Gastrocnemius medialis (tissue), 4 donors: ENCODE measurements at places on chromosomes 11 and 22. TPM values are rescaled to one million over a fixed set of nuclear protein-coding genes. Genes with fewer than 3 reads are reported as not detected.
A peak's percentile ranks its signal among the peaks of the same experiment; 100 is the strongest.

DNA sequence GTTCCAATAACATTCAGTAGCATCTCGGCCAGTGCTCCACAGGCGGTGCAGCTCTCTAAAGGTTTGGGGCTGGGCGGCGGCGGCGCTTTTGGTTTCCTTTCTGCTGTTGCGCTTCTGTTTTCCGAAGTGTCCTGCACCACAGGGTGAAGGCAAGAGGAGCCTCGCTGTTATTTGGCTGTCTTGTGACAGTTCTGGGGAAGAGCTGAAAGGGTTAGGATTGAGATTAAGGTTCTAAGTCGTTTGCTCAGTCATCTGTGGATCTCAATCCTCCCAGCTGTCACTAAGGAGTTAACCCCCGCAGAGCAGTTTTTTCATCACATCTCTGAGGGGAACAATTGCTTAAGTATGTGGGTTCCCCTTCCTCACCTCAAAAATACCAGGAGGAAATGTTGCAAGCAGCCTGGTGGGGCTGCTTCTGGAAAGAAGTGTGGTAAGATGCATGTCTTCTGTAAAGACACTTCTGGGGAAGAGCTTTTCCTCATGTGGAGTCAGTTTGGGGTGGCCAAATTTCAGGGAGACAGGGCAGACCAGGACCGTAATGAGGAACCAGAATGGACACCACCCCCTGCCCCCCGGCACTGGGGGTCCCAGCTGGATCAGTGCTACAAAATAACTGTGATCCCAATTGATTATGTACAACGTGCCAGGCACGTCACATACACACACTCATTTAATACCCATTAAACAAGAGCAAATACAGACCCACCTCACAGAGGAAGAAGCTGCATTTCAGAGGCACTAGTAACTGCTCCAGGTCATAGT is 14.2 kb downstream of the TMEM121B start:
- H3K4me1 ChIP-seq, result no peaks in the 10 kb centered on the region
- H3K36me3 ChIP-seq, result no peaks in the 10 kb centered on the region
- H3K4me3 ChIP-seq, result no peak overlapping the region
- H3K27ac ChIP-seq, result no peak overlapping the region
- no peaks in the 10 kb centered on the region for H3K27me3 ChIP-seq
- DNase-seq, result no peak

DNA sequence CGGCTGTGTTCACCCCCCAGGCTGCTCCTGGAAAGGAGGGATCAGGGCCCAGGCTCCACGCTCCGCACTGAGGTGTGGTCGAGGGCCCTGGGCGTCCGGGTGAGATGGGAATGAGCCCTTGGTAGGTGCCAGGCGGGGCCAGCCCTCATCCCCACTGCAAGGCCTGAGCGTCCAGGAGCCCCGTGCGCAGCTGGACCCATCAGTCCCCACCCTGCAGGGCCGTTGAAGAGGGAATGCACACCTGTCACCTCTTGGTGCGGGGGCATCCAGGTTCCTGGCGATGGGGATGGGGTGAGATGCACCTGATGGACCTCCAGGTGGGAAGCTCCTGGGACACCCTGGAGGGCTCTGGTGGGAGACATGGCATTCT is 72.2 kb downstream of the KCNQ1 start:
- peak; percentile 4 for DNase-seq
- no peak overlapping the region for H3K27ac ChIP-seq
- H3K36me3 ChIP-seq, result no peaks in the 10 kb centered on the region

DNA sequence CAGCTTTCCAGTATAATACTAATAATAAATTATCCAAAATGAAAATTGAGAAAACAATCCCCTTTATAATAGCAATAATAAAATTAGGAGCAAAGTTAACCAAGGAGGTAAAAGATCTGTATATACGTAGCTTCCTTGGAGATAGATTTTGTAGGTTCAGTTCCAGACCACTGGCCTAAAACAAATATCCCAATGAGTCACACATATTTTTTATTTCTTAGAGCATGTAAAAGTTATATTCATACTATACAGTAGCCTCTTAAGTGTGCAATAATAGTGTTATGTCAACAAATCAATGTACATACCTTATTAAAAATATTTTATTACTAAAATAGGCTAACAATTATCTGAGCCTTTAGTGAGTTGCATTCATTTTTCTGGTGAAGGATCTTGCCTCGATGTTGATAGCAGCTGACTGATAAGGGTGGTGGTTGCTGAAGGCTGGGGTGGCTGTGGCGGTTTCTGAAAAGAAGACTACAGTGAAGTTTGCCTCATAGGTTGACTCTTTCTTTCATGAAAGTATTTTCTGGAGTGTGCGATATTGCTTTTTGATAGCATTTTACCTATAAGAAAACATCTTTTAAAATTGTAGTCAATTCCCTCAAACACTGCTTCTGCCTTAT is 178.5 kb downstream of the ARHGAP42 start:
- no peak for DNase-seq
- no peaks in the 10 kb centered on the region for H3K4me1 ChIP-seq
- H3K27ac ChIP-seq, result no peak overlapping the region
- H3K27me3 ChIP-seq, result no peaks in the 10 kb centered on the region
- H3K36me3 ChIP-seq, result no peaks in the 10 kb centered on the region
- H3K4me3 ChIP-seq, result no peak overlapping the region

FAM227A gene
- total RNA-seq, result 0.02 TPM

DNA sequence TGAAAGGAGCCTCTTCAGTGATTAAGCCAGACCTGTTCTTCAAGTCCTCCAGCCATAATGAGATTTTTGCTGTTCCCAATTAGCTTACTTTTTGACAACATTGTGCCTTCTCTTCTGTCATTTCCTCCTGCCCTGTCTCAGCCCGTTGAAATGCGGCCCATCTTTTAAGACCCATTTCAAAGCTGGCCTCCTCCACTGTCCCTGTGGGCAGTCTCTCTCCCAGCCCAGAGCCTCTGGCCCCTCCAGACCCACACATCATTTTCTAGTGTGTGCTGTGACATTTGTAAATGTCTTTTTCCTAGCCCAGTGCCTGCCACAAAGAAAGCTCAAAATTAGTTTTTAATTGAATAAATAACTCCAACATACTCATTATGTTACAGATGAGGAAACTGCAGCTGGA is 70.9 kb downstream of the BUD13 start:
- no peak overlapping the region for H3K27ac ChIP-seq
- H3K36me3 ChIP-seq, result no peaks in the 10 kb centered on the region
- H3K27me3 ChIP-seq, result no peaks in the 10 kb centered on the region
- H3K4me3 ChIP-seq, result no peak overlapping the region
- no peak for DNase-seq
- H3K4me1 ChIP-seq, result no peaks in the 10 kb centered on the region
